GM12891 (cell line): ENCODE measurements at places on chromosomes 3 and 15.

GRCh38 chr3:22318325-22318724 lies 567.3 kb upstream of the ZNF385D start:
- no peak for DNase-seq

DNA sequence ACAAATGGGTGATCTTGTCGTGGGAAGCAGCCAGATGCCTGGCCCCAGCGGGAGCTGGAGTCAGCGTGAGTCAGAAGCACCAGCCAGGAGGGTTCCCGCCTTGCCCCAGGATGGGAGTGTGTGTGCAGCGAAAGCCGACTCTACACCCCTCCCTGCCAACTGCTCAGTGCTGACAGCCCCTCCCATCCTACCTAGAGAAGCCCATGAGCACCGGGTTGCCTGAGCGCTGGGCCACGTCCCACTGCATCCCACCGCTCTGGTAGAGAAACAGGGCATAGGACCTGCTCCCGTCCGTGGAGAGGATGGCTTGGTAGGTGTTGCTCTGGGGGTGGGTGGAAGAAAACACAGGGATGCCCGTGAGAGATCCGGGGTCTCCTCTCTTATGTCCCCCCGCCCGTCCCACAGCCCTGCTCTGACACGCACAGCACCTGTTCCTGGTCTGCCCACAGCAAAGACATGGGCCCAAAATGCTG lies 42.9 kb downstream of the MUC4 start:
- no peak for DNase-seq

DNA sequence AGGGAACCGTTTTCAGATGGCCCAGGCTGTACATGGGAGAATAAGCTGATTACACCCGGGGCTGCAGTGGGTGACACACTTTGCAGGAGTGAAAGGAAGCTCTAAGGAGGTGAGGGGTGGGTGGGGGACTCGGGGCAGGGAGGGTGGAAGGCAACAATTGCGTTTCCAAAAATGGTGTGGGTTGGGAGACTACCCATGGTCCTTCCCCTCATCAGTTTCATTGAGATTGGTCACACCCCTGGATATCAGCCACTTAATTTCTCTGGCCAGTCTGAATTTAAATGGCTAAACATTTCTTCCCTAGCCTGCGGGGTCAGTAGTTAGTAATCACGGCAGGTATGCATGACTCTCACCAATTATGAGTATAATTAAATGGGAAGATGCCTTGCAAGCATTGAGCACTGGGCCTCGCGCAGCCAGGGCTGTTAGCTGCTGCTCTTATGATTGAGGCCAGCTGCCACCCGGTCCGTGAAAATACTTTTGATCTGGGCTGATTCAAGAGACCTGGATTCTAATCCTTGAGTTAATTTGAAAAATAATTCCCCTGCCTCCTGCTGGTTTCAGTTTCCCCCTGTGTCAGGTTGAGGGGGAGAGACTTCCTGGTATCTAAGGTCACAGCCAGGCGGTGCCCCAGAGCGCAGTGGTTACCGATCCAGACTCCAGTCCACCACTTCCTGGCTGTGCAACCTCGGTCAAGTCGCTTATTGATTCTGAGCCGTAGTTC lies 23.3 kb downstream of the SLC6A6 start:
- DNase-seq = no peak

- DNase-seq = no peak
Observed at GRCh38 chr3:13484851-13485590, 4.9 kb downstream of the HDAC11 start.

- no peak for DNase-seq
Observed at GRCh38 chr15:47437491-47437890, 279.8 kb upstream of the SEMA6D start.

DNA sequence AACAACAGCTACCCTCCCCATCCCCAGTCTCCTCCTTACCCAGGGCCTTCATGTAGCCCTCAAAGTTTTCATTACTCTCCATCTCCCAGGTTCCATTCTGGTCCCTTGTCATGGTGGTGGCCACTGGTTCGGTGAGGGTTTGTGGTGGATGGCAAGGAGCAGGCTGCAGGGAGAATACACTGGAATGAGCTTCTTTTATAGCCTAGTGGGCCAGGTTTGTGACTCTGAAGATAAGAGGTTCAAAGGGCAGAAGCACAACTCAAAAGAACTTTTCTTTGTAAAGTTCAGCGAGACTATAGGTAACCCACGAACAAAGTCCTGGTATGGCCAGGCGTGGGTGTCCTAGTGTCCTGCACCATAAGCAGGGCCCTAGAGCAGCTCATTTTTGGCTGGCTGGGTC lies at the start of gene RBP2:
TSS of gene RBP2 (minus strand) at position 169 of the 400 bp plus-strand sequence. CDS start at position 112, 57 bp downstream.
- no peak for DNase-seq

- DNase-seq = no peak
Observed at GRCh38 chr3:169077394-169077906, 586.1 kb downstream of the MECOM start.

GRCh38 chr3:17219593-17219992 lies 334.8 kb downstream of the PLCL2 start:
- no peak for DNase-seq

DNA sequence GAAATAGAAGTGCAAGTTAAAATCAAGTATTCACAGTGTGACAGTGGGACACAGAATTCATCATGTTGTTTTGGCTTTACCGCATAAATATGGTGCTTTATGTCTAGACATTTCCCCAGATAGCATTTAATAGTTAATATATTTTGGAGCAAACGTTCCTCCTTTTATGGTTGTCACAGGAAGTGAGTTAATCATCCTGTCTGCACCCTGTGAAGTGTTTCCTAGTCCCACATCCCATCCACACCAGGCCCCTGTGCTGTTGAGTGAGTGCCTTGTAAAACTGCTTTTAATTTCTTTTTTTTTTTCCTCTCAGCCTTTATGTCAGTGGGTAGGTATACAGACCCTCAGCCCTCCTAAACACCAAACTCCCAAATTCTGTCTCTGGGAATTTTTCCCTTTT lies 393.7 kb downstream of the FEZF2 start:
- DNase-seq = no peak

DNA sequence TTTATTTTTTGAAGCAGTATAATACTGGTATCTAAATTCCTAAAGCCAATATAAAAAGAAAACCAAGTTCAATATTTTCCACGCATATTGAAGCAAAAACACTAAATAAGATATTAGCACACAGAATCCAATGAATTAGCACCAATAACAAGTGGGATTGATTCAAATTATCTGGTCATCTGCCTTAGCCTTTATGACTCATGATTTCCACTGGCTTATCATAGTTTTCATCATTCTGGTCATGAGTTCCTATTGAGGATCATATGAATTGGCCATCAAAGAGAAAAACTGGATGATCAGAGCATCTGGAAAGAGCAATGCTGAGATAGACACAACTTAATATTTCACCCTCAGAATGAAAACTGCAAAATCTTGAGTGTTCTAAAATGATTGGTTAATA lies 809.9 kb downstream of the MCTP2 start:
- DNase-seq = no peak

GRCh38 chr3:112101916-112102315 lies 15.7 kb downstream of the C3orf52 start:
- DNase-seq = no peak

DNA sequence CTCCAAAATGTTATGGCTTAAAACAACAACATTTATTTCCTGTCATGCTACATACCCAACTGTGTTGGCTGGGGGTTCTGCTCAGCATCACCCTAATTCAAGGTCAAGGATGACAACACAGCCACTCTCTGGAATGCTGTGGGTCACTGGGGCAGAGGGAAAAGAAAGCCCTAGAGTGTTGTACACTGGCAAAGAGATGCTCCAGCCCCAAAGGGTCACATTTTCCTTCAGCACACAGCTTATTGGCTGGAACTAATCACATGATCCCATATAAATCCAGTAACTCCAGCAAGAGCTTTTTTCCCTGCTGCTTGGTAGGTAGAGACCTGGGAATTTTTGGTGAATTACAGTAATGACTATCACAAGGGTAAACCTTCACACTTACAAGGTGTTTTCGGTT lies 1041.4 kb downstream of the NTRK3 start:
- DNase-seq = no peak

DNA sequence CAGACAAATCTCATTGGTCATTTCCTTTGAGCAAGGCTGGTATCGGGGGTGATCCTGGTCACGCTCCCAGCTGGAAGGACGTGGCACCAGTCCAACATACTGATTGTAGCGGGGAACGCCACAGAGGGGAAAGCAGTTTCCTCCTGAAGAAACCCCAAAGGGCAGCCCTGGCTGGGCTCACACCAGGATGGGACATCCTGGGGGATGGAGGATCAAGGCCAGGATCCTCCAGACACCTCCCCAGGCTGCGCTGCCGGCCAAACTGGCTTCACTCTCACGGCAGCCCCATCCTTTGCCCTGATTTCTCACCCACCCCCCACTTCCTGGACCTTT lies 36.6 kb downstream of the MUC20 start:
- no peak for DNase-seq

DNA sequence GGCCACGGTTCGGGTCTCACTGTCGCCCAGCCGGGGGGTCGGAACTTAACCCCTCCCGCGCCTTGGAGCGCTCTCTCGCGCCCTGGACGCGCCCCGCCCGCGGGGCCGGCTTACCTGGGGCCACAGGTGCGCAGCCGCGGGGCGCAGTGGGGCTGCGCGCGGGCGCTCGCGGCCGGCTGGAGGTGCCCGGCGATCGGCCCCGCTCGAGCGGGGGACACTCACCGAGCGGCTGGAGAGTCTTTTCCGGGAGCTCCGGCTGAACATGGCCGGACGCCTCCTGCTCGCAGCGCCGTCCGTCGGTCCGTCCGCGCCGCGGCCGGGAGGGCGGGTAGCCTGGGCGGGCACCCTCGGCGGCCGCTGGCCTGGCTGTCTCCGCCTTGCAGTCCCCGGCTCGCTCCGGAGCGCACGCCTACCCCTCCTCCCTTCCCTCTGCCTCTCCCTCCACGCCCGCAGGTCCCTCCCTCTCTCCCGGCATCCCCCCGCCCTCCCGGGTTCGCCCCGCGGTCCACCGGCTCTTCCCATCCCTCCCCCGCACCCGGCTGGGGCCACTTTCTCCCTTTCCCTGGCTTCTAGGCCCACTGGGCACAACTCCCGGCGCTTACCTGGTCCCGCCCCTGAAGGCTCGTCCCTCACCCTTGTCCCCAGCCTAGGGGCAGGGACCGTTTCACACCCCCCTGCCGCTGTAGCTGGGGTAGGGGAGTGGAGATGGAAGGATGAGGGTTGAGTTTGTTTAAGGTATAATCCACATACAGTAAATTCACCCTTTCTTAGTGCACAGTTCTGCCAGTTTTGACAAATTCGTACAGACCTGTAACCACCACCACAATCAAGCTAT lies 220.1 kb upstream of the PRICKLE2 start:
- no peak for DNase-seq

- no peak for DNase-seq
Observed at GRCh38 chr3:160393346-160394008, 5.5 kb downstream of the IFT80 start.

GRCh38 chr15:51313074-51313393 lies 25.4 kb downstream of the CYP19A1 start:
- DNase-seq = no peak

DNA sequence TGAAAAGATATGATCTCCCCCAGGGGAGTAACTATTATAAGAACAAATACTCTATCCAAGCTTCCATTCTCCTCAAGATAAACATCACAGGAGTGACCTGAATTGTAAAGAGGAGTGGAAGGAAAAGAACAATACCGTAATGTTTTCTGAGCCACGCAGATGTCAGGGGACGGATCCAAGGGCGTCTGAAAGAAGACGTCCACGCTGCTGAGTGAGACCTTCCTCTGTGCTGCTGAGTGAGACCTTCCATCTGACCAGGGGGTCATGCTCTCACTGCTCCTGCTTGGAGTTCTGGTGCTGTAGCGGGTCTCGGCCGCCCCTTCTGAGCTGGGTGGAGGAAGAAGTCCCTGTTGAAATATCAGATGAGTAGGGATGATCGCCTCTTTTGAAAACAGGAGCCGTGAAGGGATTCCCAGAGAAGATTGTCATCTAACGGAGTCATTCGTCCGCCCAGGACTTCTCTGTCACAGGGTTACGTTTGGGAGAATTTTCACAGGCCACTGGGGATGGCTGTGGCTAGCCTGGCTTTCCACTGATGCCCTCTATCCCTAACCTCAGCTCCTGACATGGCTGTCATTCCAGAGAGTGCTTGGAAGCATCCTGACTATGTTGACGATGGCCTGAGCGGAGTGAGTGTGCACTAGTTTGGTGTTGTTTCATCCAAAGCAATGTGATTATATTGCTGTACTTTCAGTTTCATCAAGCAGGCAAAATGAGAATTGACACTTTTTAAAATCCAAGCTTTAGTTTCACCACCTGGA lies 184.9 kb downstream of the APBA2 start:
- no peak for DNase-seq

GRCh38 chr3:52022323-52023100 lies 26.8 kb upstream of the RPL29 start:
- DNase-seq = no peak

GRCh38 chr3:45907769-45908705 lies 21.7 kb downstream of the CCR9 start:
- DNase-seq = no peak

GRCh38 chr3:134846911-134847317 lies 51.9 kb downstream of the EPHB1 start:
- no peak for DNase-seq

- no peak for DNase-seq
Observed at GRCh38 chr3:77602722-77603121, 562.8 kb downstream of the ROBO2 start.

- DNase-seq = no peak
Observed at GRCh38 chr3:145191543-145191942, 969.4 kb downstream of the PLOD2 start.

GRCh38 chr3:31116651-31117050 lies 222.2 kb upstream of the GADL1 start:
- no peak for DNase-seq

GRCh38 chr3:87805670-87806069 lies 253.1 kb downstream of the CGGBP1 start:
- no peak for DNase-seq

- DNase-seq = no peak
Observed at GRCh38 chr3:152226176-152226575, 42.6 kb upstream of the MBNL1 start.

DNA sequence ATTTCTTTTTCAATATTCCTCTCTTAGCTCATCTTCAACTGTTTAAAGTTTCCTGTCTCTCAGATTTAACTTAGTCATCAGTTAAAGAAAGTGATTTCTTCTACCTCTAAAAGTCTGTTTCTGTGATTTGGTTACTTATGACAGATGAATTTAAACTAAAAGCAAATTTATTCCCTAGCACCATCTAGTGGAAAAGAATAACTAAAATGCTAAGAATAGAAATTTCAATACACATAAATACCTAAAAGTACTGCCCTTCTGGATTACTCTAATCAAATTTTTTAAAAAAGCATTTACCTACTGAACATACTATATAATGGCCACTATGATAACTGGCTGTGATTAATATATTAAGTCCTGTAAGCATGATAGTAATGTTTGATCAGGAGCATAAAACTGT lies 14.0 kb upstream of the ZCWPW2 start:
- DNase-seq = no peak
